ENCODE measurements at places on chromosomes 3 and 15. TPM values are rescaled to one million over a fixed set of nuclear protein-coding genes. Genes with fewer than 3 reads are reported as not detected.

DNA sequence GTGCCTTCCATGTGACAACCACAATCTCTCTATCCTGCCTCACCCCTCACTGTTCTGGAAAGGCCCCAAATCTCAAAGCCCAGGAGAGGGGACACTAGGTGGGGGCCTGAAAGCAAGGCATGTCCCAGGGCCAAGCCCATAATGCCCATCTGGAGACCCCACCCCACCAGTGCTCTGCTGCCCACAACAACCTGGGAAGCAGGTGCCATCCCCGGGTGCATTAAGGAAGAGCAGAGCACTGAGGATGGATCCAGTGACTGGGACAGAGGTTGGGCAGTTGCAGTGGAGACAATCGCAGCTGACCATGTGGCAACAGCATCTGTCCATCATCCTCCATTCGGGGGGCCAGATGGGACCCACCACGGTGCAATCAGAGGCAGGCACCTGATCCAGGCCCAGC lies 106.2 kb upstream of the PRR20G start:
- no peak for DNase-seq

- DNase-seq, result no peak
Measured at GRCh38 chr3:128591738-128592426, 58.7 kb downstream of the RPN1 start.

The PCBP4 gene
- total RNA-seq, result 7.4 TPM

DNA sequence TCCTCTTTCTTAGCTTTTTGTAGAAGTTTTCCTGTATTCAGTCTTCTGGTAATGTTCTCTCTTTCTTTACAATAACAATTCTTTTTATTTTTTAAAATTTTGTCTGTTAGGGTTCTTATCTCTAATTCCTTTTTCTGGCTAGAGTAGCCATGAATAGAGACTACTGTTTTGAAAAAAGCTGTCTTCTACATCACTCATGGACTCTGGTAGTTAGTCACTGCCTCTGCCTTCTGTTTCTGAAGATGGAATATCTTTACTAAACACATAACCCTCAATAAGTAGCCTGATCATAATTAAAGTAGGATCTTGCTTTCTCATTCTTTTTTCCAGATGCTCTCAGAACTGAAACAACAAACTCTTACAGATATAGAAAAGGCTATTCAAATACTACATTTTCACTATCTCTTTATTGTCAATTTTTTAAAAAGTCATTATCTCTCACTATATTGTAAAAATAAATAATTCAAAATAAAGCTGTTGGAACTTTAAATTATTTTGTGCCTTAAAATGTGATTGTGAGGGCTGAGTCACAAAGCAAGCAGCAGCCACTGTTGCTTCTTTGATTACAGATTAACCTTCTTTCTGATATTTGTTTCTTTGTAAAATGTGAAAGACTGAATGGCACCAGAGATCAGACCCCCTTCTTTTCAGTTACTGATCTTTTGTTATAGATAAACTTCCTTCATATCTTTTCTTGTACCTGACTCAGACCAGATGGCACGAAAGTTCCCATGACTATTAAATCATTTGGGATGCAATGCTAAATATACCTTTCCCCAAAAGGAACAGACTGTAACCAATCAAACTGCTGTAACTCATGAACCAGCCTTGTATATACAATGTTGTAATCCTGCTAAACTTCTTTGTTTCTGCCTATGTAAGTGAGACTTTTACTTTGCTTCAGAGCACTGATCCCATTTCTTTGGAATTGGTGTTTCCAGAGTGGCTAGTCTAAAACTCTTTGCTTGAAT lies 1159.5 kb downstream of the IGSF11 start:
- DNase-seq, result no peak

- no peak for DNase-seq
Measured at GRCh38 chr3:189040656-189041335, 131.0 kb upstream of the TPRG1 start.

All from left lobe of liver (tissue), 2 donors.